Stimulated activated CD4-positive, alpha-beta T cell treated with anti-CD3 and anti-CD28 coated beads, Interleukin-12 subunit alpha, Interleukin-12 subunit beta, amount 100 ng/mL, for 4 hours (primary cell): ENCODE measurements at places on chromosomes 6 and 20.

DNA sequence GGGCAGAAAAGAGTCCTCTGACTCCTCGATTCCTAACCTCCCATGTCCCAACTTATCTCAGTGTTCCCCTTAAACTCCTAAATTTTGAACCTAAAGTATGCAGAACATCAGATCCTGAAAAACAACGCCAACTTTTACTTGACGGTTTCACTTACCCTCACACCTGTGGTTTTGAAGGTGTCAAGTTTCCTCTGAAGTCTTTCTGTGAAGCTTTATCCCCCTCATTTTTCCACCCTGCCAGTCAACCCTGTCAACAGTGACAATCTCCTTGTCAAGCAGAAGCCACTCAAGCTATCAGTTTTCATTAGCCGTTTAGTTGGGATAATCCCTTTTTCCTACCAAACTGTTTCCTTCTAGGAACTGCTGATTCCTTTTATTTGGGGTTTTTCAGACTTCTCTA, 245.4 kb upstream of the PREP start:
- DNase-seq: no peak

DNA sequence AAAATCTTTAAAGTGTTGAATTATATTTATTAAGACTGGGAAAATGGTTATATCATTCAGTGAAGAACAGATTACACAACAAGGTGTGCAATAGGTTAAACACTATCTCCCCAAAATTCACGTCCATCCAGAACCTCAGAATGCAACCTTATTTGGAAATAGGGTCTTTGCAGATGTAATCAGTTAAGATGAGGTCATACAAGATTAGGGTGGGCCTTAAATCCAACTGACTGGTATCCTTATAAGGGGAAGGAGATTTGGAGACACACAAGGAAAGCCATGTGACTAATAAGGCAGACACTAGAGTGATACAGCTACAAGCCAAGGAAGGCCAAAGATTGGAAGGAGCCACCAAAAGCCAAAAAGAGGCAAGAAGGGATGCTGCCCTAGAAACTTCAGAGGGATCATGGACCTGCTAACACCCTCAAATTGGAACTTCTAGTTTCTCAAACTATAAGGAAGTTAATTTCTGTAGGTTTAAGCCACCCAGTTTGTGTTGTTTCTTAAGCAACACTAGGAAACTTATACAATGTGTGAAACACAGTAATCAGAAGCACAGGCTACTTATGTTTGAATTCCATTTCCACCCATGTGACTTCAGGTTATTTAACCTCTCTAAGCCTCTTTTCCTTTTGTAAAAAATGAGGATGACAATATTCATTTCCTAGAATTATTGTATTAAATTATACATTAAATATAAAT, 16.9 kb downstream of the ILRUN start:
- DNase-seq: no peak

DNA sequence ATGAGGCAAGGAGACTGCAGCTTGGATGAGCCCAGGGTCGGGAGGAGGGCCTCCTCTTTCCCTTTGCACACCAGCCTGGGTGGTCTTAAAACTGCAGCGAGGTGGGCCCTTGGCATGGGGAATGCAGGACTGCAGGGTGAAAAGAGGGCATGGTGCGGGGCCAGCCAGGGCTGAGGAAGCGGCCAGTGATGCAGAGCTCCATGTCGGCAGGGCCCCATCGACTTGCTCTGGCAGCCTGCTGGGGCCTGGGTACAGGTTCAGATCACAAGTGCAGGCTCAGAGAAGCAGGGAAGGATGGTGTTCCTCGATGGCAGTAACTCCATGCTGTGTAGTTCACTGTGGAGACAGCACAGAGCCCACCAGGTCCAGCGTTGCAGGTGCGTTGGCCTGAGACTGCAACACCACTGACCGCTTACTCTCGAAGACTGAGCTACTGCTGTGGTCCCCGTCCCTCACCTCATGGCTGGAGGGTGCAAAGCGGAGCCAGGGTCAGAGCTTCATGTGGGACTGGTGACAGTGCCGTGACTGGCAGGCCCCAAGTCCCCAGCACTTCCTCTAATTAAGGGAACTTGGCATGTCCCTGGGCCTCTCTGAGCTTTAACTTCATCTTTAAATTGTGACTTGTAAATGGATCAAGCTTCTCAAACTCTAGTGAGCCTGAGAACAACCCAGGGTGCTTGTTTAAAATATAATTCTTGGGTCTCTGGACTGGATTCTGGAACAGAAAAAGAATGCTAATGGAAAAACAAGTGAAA, 223.2 kb downstream of the SYNDIG1 start:
- DNase-seq: no peak

- no peak for DNase-seq
These were observed 326.6 kb upstream of the RNF24 start for GRCh38 chr20:4341804-4342485.

GRCh38 chr6:33577106-33577535, 3.0 kb downstream of the BAK1 start:
- no peak for DNase-seq

GRCh38 chr6:158518191-158519127, 41.4 kb upstream of the TMEM181 start:
- peak; percentile 43 for DNase-seq

DNA sequence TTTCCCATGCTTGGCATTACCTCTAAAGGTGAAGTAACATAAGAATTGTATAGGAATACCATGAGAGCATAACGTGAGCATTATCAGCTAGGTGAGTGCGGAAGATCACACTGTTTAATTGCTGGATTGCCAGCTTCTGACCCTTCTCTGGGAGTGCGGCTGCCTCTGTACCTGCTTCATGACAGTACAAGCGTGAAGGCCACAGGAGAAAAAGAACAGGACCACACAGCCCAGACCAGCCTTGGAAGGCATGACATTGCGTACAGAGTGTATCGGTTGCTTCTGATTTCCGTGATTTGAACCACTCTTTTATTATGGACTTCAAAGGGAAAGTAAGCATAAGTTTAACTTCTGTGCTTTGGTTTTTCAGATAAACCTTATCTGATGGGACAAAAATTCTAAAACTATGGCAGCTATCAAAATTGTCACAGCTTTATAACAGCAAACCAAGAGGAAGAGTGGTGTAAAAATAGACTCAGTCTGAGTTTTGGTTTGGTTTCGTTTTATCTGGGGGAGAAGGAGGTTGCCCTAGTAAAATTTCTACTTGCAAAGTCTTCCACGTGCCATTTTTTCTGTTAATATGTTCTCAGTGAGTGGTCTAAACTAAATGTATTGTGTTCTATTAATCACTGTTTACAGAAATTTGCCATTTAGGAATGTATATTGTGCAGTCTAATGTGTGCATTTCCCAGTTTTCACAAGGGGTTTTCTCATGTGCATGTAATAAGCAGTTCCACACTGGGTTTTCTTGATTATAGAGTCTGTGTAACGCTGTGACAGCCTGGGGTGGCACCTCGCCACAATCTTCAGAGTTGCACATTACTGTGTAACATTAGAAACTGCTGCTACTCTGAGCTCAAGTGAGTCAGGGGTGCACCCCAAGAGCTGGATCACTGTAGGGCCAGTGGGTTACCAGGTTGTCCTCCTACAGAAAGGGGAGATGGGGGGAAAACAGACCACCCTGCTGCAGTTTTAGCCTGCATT, 97.3 kb downstream of the RPP40 start:
- DNase-seq: no peak

DNA sequence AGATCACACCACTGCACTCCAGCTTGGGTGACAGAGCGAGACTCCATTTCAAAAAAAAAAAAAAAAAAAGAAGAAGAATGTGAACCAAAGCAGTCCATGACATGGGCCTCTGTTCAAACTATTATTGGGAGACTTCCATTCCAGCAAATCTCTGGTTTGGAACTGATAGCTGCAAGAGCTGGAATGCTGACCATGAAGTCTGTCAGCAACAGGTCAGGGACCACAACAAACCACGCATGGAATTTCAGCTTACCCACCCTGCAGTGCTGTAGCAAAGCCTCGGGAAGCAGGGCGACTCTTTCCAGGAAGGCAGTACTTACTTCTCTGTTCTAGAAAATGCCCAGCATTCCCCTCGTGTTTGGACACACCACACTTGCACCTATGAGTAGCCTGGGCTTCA, 34.1 kb upstream of the TBC1D7 start:
- no peak for DNase-seq

- no peak for DNase-seq
These were observed 29.6 kb upstream of the VEGFA start for GRCh38 chr6:43740321-43740960.

GRCh38 chr6:147154454-147154853, 49.8 kb upstream of the STXBP5 start:
- DNase-seq: no peak

- DNase-seq: no peak
These were observed 108.5 kb downstream of the UNC5CL start for GRCh38 chr6:40930555-40930954.

DNA sequence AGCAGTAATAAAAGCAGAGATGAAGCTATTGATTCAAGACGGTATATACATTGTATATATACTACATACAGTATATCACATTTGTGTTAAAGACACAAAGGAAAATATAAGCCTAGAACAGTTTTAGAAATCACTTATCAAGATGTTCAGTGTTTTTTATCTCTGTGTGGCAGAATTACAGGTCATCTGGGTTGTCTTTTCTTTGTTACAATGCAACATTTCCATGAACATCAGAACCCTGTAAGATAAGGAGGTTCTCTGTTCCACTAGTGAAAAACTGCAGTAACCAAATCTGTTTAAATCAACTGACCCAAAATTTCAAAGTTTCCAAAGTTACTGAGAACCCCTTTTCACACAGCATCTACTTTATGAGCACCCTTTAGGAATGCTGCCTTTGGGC, 42.2 kb downstream of the B4GALT5 start:
- no peak for DNase-seq

GRCh38 chr6:143733510-143733909, 55.7 kb downstream of the PHACTR2 start:
- no peak for DNase-seq

- no peak for DNase-seq
These were observed 6.4 kb upstream of the ZBTB46 start for GRCh38 chr20:63837479-63837878.

- DNase-seq: no peak
These were observed 76.9 kb upstream of the RIPOR2 start for GRCh38 chr6:25012657-25013056.

DNA sequence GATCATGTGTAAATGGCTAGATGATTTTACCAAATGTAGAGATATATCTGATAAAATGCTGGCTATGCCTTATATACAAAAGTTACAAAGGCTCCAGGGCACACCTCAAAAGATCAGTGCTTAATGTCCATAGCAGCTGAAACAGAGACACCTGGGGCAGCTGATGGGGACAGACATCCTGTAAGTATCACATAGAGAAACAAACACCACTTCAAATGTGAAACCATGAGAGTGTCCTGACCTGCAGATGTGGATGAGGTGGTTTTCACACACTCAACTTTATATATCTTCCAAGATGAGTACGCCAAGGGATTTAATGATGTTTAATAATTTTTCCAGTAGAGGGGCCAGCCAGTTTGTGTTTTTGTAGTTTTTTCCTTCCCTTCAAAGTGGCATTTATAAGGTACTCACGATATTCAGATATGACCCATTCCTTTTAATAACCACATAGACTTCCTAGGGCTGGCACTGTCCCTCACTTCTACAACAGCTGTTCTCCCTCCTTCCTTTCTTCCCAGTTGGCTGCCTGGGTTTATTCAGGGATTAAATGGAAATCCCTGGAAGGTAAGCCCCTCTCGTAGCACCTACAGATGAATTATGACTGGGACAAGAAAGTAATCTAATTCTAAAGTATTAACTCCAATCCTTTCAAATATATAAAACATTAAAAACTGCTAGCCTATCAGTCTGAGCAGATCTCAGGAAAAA, 50.3 kb upstream of the MCM9 start:
- no peak for DNase-seq
